Foreskin keratinocyte (primary cell): ENCODE measurements at places on chromosomes 16 and 17.

- peak; percentile 47 for DNase-seq
Measured at GRCh38 chr17:64281962-64282752, 19.1 kb upstream of the TEX2 start.

GRCh38 chr16:30349675-30350074, 5.4 kb downstream of the CD2BP2 start:
- no peak for DNase-seq

DNA sequence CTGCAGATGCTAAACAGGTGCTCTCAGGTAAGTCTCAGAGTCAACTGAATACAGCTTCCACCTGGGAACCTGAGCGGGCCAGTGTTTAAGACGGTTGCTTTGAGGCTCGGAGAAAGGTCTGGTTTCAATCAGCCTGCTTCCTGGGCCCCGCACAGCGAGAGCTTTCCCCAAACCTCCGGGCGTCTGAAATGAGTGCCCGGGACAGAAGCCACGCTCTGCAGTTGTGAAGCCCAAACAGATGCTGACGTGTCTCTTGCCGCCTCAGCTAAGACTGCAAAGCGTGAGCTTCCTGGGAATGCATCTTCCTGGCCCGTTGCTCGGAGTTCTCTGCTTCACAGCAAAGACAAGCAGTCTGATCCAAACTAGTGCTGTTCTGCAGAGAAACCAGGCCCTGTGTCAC, 36.7 kb downstream of the PLXDC1 start:
- no peak for DNase-seq

- no peak for DNase-seq
Measured at GRCh38 chr17:41098042-41098441, at the start of gene KRTAP4-8. TSS of gene KRTAP4-8 (minus strand) at chr17:41098142. CDS start at chr17:41098084, 58 bp downstream.

DNA sequence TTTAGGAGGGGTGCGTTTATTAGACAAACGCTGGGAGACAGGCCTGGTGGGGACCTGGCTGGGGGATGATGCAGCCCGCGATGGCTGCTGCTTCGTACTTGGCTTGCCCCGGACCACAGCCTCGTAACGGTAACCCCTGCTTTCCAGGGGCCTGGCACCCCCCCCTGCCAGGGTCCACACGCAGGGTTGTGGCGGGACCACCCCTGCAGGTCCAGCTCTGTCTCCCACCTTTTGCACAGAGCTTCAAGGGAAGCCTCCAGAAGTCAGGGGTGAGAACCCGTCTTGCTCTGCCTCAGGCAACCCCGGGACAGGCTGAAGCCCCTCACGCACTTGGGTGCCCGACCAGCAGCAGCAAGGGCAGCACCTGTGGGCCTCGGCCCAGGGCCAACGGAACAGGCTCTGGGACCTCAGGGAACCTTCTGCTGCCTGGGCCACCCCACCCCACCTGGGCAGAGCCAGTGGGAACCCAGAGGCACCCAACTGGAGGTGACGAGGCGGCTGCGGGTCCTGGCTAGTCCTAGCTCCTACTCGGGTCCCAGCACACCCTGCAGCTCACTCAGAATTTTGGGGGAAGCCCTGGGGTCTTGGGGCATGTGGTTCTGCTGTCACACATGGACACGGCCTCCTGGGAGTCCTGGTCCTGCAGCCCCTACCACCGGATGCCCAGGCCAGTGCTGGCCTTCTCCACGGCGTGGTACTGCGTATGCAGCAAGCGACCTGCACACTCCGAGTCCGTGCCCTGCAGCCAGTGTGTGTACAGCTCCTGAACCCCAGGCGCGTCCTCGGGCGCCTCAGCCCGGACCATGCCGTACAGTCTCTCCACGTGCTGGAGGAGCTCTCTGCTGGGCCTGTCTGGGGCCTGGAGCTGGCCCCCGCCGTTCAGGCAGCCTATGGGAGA, 3.1 kb downstream of the HAGHL start:
- no peak for DNase-seq

GRCh38 chr16:30458561-30459394, 13.1 kb upstream of the SEPHS2 start:
- DNase-seq, result no peak

GRCh38 chr16:67039260-67040020, 10.5 kb downstream of the CBFB start:
- no peak for DNase-seq

- peak; percentile 98 for DNase-seq
Measured at GRCh38 chr16:54846766-54847165, 83.9 kb upstream of the IRX5 start.

DNA sequence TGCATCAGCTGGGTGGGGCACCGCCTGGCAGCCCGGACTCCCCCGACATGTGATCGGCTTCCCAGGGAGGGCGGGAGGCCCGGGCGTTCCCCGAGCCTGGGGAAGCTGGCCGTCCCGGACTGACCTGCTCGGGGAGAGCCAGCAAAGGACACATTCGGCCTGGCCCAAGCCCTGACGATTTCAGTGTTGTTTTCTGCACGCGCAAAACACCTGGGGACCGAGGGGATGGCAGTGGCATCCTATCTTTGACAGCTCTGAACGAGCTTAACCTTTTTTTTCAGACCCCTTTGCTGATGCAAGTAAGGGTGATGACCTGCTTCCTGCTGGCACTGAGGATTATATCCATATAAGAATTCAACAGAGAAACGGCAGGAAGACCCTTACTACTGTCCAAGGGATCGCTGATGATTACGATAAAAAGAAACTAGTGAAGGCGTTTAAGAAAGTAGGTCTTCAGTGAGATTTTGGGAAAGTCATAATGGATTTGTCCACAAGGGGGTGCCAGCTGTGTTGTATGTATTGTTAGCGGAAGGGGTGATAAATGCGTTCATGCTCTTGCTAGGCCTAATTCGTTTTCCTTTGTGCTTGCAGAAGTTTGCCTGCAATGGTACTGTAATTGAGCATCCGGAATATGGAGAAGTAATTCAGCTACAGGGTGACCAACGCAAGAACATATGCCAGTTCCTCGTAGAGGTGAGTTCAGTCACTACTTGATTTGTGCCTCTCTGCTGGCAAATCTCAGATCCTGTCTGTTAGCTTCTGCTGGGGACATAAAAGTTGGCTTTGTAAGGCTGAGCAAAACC, 1.0 kb downstream of the EIF1 start:
- DNase-seq, result no peak

GRCh38 chr17:46771561-46772474, 46.7 kb downstream of the WNT3 start:
- no peak for DNase-seq

DNA sequence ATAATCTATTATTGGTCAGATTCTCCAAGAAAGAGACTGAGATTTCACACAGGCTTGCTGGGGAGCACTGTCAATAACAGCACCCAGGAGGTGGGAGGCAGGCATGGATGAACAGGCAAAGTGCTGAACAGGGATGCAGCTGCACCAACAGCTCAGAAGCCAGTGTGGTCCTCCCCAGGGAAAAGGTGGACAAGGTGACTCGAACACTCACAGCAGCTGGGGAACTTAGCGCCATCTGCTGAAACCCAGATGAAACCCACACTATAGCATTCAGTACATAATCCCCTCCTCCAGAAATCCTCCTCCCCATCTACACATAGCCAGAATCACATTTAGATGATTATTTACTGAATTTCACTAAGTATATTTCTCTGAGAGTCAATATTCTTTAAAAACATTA, 255.2 kb upstream of the WSB1 start:
- no peak for DNase-seq

DNA sequence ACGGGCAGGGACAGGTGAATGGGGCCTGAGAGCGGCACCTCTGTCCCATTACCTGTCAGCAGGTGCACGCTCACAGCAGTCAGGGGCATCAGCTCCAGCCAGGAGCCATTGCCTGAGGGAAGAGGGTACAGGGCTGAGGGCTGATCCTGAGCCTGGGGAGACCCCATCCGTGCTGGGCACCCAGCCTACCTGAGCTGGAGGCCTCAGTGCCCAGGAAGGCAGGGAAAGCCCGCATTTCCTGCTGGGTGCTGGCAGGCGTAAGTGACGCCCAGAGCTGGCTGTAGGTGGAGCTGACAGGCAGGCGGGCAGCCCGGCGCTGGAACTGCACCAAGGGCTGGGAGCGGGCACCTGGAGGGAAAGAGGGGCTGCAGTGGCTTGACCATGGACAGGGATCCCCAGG, 7.4 kb downstream of the FAM171A2 start:
- no peak for DNase-seq
